Muscle of back (tissue), 13 donors: ENCODE measurements at places on chromosomes 11 and 22. TPM values are rescaled to one million over a fixed set of nuclear protein-coding genes. Genes with fewer than 3 reads are reported as not detected.

FBLN1 gene
- polyA plus RNA-seq: 220 TPM

CDC42BPG gene
- 0.48 TPM for polyA plus RNA-seq

DNA sequence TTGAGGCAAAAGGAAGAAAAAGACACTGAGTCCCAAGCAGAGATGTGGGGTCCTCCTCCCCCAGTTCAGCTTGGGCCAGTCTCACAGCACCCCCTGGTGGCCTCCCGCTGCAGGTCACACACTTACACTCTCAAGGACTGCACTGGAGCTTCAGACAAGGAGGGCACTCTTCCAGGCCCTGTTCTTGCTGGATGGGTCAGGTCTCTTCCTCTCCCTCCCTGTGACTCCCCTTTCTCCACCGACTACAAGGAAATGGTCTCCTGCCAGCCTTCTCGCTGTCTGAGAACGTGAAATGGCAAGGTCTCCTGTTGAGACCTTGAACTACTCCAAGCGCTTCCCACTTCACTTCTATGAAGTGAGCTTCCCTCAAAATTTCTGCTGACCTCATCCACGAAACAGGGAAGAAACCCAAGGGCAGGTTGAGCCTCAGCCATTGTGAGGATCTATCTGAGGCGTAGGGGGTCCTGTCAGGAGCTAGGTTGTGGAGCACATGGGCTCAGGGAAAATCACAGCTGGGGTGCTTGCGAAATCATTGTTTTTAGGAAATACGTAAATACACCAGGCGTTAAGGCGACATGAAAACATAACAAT is 11.2 kb upstream of the IGLL1 start:
- peak; percentile 10 for DNase-seq

DNA sequence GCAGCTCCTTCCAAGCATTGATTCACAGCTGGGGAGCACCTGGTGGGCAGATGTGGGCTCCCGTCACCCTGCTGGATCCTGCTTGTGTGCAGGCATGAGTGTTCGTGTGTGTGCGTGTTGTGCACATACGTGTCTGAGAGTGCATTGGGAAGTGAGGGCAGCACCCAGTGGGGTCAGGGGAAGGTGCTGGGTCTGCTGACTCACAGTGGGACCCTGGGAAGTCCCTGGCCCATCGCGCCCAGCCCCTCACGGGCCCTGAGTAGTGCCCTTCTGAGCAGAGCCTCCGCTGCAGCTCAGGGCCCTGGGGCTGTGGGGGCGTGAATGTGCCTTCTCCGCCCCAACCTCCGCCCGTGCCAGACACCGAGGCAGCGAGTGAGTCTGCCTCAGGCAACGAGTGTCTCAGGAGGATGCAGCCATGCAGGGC is 36.8 kb downstream of the WNT11 start:
- no peak for DNase-seq

- no peak for DNase-seq
Measured at GRCh38 chr11:30155428-30155827, 75.4 kb upstream of the FSHB start.

- no peak for DNase-seq
Measured at GRCh38 chr11:33892906-33893594, 1.2 kb upstream of the LMO2 start.

GRCh38 chr11:78806214-78807004 is 231.7 kb upstream of the NARS2 start:
- DNase-seq: no peak

DNA sequence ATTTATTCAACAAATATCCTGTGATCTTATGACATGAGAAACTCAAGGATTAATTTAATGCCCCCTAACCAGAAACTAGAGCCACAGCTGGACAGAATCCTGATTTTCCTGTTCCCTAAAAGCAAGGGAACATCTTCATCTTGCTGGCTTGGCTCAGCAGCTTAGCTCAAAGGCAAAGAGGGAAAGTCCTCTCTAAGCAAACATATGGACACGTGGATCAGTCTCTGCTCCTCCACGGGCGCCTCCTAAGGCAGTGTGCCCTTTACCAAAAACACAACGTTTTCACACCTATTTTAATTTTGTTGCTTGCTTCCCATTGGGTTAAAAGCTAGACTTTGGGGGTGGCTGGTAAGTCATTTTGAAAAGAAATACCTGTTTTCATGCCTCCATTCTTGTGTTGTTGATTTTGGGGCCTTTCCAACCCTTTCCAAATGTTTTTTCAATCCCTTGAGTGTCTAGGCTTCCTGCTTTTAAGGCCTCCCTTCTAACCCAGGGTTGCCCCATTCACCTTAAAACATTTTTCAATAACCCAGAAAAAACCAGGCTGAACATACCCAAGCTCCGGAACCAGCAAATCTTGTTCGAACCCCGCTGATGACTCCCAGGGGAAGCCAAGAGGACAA is 15.5 kb downstream of the SLC1A2 start:
- DNase-seq: no peak

DNA sequence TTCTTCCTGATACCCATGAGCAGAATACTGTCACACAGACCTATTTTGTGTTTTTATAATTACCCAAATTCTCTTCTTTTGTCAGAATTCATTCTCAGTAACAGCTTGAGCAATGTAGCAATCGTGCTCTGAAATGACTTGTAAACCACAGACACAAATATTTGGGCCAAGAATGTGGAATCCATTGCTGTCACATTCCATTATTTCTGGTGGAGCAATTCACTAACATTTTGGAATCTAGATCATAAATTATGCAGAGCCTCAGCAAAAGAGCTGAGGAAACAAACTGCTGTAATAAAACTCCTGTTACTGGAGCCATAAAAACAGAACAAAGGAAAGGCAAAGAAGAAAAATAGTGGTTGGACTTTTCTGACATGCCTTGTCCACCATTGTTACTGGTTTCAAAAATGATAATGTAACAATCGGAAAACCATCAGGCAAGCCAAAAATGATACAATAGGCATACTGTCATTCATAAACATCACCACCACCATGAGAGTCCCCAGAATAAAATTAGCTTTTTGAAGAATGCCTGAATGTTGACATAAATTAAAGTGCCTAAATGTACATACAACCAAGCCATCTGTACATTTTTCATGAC is 223.4 kb upstream of the PITPNB start:
- DNase-seq: peak; percentile 64

- DNase-seq: no peak
Measured at GRCh38 chr11:112345706-112346105, 85.0 kb upstream of the PLET1 start.

GRCh38 chr11:101456812-101457211 is 127.0 kb downstream of the TRPC6 start:
- DNase-seq: no peak
